ENCODE measurements at places on chromosomes 2 and 18.

- no peak for DNase-seq
Observed at GRCh38 chr2:195651046-195651445, 6.0 kb upstream of the SLC39A10 start.

GRCh38 chr2:218332920-218333645 is 23.6 kb upstream of the CATIP start:
- no peak for DNase-seq

GRCh38 chr2:209368914-209369313 is 54.9 kb upstream of the MAP2 start:
- DNase-seq, result no peak

GRCh38 chr2:229335330-229335729 is 64.2 kb upstream of the PID1 start:
- no peak for DNase-seq

DNA sequence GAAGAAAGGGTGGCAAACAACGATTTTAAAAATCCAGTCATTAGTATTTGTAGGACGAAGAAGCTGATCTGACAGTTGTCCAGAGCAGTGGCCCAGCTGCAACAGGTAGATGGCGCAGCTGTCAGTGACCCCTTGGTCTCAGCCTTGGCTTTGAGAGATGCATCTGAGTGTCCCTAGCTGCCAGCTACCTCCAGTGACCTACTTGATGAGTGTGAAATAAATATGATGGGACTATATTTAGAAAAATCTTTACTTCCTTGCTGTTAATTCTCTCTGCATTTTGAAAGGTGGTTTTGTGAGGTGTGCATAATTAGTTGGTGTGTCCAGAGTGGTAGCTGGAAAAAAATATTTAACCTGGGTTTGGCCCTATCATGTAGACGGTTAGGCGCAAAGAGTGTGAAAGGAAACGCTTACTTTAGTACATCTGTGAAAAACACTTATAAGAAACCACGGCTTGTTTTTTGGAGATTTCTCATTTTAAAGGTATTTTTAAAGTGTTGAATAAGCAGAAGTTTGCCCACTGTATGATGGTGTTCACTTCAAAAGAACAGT is 963 bp downstream of the INPP1 start:
- DNase-seq, result no peak

DNA sequence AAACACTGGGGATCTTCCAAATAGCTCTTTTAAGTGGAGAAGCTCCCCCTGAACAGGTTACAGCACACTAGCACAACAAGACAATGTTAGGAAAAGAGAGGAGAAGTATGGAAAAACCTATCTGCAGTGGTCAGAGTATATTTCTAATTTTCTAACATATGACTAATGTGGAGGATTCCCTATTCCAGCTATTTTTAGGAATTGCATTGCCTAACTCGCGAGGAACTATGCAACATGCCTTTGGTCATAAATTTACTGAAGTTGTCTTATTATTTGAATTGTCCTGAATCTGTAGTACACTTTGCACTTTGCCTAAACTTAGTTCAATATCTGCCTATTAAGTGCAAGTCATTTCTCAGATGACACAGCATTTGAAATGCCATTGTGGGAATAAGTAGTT is 381.4 kb downstream of the CCDC85A start:
- no peak for DNase-seq

- DNase-seq, result no peak
Observed at GRCh38 chr2:120661551-120661950, 74.1 kb upstream of the GLI2 start.

- no peak for DNase-seq
Observed at GRCh38 chr2:60079562-60079961, 473.9 kb downstream of the BCL11A start.

- no peak for DNase-seq
Observed at GRCh38 chr18:79846936-79847557, 49.3 kb downstream of the KCNG2 start.

DNA sequence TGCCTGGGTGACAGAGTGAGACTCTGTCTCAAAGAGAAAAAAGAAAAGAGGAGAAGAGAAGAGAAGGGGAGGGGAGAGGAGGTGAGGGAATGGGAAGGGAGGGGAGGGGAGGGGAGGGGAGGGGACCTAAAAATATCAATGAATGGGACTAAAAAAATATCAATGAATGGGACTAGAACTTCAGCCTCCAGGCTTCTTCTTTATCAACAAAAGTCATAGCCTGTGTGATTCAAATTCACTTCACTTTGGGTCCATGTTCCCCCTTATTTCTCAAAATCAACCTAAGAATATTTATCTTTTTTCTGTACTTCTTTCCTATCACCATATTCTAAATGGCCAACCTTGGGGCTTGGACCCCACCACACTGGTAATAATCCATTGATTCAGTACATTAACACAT is 92.1 kb upstream of the PIK3C3 start:
- no peak for DNase-seq

DNA sequence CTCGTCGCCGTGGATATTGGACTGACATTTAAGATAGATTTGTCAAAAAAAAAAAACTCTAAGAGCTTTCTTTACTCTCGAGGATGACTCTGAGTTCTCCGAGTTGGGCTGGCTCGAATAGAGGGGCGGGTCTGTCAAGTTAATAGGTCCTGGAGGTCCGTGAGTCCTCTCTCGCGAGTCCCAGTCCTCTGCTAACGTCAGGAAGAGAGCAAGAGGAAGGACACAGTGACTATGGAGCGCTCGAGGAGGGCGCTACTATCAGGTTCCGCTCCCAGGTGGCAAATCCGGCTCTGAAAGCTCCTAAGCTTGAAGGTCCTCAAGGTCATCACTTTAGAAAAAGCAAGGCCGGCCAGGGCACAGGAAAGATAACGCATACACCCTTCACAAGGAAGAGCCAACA is 404 bp upstream of the AKAIN1 start:
- no peak for DNase-seq

DNA sequence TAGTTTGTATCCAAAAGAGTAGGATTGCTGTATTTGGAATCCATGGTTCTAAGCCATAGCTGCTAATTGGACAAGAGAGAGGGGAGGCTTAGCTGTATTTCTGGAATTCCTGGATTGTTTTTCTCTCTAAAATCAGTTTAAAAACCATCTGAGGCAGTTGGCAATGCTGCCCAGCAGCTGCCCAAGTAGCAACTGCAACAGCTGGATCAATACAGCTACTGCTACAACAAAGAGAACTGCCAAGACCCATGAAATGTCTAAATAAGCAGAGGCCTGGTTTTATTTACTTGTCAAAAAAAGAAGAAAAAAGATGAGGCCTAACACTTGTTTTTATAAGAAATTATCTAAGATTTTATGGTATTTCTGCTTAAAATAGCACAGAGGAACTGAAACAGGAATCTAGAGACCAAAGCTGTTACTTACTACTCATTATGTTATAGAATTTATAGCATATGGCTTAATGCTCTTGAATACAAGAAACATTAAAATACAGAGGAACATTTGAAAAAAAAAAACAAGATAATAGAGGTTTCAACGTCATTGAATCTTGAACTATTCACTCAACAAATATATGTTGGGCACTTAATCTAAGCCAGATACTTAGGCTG is 39.1 kb downstream of the TMEFF2 start:
- no peak for DNase-seq

DNA sequence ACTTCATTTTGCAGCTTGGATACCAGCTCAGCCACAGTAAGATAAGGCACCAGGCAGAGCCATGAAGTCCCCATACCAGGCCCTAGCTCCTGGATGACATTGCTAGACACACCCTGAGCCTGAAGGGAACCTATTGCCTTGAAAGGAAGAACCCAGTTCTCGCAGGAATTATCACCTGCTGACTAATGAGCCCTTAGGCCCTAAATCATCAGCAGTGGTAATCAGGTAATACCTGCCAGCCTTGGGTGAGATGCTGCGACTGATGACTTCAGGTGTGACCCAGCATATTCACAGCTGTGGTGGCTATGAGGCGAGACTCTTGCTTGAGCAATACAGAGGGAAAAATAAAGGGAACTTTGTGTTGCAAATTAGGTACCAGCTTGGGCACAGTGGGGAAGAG is 24.9 kb downstream of the CLK1 start:
- DNase-seq, result no peak

DNA sequence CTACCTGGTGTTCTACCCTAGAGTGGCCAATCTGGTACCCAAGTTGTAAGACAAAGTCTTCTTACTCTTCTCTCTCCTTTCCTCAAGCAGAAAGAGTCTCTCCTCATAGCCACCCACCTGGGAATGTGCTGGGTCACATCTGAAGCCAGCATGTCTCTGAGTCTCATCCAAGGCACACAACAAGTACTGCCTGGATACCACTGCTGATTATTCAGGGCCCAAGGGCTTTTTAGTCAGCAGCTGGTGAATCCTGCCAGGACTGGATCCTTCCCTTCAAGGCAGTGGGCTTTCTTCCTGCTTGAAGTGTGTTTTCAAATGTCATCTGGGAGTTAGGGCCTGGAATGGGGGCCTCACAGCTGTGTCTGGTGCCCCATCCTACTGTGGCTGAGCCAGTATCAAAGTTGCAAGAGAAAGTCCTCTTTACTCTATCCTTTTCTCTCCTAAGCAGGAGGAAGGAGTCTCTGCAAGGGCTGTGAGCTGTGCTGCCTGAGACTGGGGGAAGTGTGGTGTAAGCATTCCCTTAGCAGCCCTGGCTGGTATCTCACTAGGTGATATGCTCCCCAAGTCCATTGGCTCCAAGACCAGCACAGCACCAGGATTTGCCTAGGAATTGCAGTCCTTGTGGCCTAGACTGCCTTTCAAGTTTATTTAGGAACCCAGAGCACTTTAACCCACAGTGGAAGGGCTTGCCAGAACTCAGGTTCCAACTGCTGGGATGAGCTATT is 27.2 kb downstream of the OXER1 start:
- DNase-seq, result no peak

DNA sequence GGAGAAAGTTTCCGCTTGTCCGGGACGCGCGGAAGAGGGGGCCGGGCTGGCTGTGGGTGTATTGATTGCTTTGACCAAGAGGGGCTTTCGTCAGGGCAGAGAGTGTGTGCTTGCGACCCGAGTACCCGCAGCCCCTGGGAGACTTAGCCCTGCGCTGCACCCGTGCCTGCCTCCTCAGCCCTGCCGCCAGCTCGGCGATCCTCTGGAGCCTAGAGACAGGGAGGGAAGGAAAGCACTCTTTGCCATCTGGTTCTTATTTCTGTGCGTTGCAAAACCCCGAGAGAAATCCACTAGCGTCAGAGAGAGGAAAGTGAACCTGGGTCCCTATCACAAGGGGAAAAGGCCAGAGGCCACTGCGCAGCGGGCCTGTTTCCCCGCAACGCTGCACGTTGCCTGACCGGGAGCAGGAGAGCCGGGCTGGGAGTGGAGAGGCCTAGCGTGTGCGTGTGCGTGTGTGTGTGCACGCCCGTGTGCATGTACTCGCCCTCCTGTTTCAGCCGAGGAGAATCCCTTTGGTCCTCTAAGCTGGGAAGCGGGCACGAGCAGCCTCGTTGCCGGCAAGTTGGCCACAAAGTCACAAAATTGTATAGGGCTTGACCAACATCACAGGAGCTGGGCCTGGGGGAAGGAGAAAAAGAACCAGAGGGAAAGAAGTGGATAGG is 1.7 kb downstream of the SIX3 start:
- no peak for DNase-seq

DNA sequence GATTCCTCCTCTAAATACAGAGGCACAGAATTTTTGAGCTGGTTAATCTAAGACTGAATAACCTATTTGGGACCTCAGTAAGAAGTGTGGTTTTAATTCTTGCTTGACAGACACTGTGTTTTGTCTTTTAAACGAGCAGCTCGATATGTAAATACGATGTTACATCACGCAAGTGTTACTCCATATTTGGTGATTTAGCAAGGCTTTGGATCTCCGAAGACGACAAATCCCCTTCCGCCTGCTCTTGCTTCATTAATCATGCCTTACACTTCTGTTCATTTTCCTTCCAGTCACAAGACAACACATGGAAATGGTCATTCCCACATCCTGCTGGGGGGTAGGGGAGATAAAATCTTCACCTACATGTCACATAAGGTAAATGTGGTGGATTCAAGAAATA is 9.4 kb downstream of the BCL11A start:
- no peak for DNase-seq

- DNase-seq, result no peak
Observed at GRCh38 chr2:233544200-233544610, 22.4 kb downstream of the USP40 start.

DNA sequence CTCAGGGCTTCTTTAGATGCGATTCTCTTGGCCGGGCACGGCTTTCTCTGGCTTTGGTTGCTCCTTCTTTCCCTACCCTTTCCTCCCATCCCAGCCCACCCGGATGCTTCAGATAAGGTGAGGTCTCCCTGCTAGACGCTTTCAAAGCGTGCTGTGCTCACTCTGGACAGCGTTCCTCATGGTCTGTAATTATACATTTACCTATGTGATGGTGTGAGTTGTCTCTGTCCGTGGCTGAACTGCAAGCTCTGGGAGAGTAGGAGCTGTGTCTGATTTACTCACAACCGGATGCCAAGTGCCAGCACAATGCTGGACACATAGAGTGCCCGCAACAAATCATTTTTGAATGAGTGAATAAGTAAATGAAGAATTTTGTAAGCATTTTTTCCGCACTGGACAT is 26.8 kb upstream of the PNPT1 start:
- no peak for DNase-seq

- no peak for DNase-seq
Observed at GRCh38 chr2:20343128-20343527, 7.5 kb downstream of the PUM2 start.

DNA sequence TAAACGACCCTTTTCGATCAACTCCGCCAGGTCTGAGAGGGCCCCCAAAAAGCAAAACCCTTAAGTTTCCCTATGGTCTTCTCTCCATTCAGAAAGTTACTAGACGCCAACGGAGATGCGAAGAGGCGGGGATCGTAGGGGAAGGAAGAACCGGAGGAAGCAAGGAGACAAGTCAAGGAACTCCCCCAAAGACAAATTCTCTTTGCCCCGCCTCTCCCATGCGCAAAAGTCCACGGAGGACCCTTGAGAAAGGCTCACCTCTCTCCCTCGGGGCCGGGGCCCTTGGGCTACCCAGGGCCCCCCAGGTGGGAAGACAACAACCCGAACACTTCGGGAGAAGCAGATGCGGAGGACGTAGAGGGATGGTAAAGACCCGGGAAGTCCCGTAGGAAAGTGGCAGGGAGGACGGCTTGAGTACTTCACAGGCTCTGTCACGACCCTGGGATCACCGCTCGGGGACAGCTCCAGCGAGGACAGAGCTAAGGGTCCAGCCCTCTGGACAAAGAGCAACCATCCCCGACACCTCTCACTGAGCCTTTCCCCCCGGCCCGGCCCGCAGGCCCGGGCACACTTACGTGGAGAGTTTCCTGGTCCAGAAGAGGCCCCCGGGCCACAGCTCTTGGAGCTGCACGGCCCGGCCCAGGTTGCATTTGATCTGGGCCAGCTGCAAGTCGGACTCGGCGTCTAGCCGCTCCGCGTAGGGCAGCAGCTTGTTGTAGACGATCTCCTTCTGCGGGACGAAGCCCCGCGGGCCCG is 647 bp downstream of the PSME4 start:
- peak; percentile 33 for DNase-seq

Measured in germinal center (tissue), 1 donor.